H4 (cell line): ENCODE measurements at places on chromosomes 16 and 17. TPM values are rescaled to one million over a fixed set of nuclear protein-coding genes. Genes with fewer than 3 reads are reported as not detected.

GRCh38 chr17:51814521-51814920 lies 344.0 kb downstream of the CA10 start:
- no peak for DNase-seq

- no peak for DNase-seq
Measured at GRCh38 chr16:23682181-23682580, 3.5 kb downstream of the PLK1 start.

DNA sequence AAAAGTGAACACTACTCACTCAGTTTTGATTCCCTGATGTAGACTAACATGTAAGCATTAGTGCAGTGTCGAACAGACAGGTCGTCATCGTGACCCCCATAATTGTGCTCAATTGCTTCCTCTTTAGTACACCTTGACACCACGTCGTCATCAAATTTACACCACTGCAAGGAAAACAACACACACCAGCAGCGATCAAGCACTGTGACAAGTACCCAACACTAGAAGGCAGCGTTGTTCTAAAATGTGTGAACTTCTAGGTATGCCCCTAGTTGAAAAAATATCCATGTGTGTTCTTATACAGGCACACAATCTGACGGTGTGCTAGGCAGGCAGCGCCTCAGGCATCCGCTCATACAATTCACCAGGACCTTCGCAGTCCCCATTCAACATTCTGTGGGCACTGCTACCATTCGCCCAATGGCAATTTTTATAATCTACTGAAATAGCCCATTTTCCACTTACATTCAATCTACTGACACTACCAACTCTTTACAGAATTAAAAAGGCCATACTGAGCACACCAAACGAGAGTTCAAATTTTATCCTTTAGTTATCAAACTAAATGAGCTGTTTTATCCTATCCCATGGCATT lies 23.1 kb downstream of the LITAFD start:
- DNase-seq, result peak; percentile 32

DNA sequence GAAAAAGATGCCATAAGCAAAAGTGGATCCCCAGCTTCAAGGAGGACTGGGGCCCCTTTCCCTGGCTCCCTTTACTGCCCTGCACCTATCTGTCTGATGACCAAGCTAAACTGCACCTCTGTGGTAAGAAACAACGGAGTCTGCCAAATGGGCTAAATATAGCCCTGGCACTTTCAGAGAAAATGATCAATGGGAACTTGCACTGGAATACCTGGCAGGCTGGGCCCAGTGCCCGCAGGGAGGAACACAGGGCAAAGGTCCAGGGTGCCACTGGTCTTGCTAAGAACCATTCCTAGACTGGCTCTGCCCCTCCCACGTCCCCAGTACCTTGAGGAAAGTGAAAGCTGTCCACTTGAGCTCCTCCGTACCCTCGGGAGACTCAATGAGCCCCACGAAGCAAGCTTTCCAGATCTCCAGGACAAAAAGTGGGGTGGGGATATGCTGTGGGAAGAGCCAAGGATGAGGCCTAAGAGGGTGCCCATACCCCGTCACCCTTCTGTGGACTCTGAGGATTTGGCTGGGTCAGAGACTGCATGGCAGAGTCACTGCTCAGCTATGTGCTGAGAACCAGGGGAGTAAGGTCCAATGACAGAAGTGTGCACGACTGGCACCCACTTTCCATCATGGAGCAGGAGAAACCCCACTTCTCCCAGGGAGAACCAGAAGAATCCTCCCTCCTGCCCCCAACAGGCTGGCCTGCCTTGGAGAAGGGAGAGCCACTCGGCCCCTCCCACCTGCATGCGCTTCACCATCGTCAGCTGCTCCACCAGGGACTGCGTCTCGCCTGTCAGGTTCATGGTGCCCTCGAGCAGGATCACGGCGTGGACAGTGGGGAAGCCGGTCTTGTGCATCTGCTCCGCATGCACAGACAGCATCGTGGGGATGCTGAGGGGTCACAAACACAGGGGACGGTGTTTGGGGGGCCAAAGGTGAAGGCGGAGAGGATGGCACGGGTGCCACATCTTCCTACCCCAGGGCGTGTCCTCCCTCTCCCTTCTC lies 17.4 kb downstream of the CSF3 start:
- DNase-seq, result no peak

DNA sequence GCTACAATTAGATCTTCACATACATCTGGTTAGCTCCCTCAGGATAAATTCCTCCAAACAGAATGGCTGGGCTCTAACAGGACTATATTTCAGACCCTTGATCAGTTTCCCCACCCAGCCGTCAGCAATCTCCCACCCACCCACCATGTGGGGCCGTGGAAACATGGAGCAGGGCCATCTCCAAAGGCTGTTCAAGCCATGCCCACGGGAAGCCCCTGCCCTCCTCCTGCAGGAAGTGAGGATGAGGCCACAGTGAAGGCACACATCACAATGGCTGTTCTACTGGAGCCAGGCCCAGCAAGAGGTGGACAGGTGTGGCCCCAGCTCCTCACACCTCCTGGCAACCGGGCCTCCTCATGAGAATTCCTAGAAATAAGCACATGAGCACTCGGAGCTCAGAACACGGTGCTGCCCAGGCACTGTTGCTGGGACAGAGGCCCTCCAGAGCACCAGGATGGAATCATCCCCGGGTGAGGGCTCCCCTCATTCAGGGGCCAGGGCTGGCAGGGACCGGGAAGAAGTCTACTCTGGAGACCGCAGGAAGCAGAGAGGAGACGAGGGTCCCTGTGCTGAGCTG lies at the start of gene LITAFD:
Gene LITAFD (plus strand): TSS at position 311 of the 577 bp plus-strand sequence. CDS start 2,005 bp downstream, outside the sequence.
- no peak for DNase-seq

GRCh38 chr16:78770353-78771091 lies 671.1 kb downstream of the WWOX start:
- peak; percentile 73 for DNase-seq

DNA sequence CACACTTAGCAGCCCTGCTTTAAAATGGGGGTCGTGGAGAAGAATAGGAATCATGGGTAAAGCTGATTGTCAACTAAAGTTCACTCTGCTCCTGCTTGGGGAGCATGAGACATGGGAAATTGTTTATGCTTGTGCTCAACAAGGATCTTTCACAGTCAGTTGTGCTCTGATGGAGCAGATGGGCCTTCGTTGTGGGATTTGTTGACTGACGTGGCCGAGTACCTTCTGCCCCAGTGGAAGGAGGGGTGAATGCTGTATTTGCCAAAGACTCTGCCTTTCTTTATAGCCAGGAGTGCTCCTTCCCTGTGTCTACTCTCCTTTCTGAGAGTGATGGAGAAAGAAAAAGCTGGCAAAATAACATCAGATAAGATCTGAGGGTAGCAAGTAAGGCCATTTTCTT lies 11.4 kb downstream of the ARSG start:
- no peak for DNase-seq

DNA sequence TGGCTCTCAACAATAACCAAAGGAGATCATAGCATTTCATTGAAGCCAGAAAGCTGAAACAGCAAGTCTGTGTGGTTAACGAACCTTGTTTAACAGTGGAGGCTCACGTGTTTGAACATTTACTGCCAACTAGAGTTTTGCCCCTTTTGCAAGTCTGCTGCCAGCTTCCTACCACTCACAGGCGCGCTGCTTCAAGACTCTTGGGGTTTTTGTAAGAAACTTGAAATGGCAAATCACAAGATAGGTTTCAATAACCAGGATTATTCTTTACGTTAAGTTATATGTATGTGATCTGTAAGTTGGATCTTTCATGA lies 1.2 kb downstream of the SNTB2 start:
- DNase-seq, result peak; percentile 70

- DNase-seq, result no peak
Measured at GRCh38 chr16:73052576-73052975, 4.6 kb upstream of the ZFHX3 start.

DNA sequence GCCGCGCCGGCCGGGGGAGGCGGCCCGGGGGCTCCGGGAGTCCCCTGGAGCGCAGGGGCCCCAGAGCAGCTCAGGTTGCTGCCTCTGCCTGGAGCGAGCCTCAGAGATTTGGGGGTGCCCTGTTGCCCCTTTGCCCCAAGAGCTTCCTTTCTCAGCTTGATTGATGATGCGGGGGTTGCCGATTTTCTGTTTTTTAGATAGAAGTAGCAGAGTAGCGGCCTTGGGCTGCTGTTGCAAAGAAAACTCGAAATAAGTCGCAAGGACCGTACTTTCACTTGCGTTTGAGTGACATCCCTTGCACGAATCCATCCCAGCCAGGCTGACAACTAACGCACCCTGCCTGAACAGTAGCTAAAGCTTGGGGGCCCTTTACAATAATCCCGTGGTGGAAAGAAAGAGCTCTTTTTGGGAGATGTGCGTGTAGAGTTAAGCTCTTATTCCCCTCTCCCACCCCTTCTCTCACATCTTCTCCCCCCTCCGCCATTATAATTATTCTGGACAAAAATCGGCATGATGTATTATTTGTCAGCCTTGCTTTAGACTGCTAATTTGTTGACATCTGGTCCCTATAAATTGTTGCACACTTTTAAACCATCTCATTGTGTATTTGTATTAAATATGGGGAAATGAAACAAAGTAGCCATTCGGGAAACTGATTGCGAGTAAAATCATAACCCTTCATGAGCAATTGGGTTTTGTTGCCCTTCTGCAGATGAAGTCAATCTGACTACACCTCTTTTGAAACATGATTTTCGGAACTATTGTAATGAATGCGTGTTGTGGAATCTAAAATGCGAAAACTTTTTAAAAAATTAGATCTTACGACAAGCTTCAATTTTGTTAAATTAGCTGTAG lies 873 bp downstream of the USP10 start:
- no peak for DNase-seq

DNA sequence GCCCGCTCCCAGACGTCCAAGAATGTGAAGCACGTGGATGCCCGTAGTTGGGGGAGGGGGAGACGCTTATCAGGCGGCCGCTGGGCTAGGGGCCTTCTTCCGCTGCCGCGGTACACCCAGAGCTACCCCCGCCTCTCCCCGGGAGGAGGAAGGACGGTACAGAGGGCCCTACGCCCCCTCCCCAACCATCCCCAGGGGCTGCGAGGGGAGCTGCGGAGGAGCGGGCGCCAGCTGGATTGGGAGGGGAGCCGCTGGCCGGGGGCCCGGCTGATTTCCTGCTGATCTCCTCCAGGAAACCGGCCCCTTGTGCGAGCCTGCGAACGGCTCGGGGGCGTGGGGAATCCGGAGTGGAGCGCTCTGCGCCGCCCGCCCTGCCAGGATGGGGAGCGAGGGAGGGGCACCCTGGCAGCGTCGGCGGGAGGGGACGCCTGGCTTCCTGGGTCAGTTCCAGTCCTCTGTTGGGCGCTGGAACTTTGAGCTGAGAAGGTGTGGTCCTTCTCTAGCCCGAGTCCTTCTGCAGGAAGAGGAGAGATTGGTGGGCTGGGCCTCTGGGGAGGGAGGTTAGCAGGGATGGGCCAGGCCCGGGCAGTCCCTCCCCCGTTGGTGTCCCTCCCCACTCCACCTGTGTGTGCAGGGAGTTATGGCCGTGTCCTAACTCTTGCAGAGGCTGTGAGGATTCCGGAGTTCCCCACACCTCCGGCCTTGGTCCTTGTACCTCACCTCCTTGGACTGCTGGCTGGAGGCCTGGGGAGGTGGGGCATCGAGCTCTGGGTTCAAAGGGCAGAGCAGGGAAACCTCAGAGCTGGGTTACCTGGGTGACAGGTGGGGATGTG lies 19.2 kb downstream of the GJD3 start:
- DNase-seq, result peak; percentile 48

GRCh38 chr17:78934681-78935418 lies 9.7 kb upstream of the TIMP2 start:
- DNase-seq, result no peak

- no peak for DNase-seq
Measured at GRCh38 chr17:75878174-75878998, at the start of gene TRIM47. TSS of gene TRIM47 (minus strand) at chr17:75878581. CDS start at chr17:75878548, 33 bp downstream.

- no peak for DNase-seq
Measured at GRCh38 chr17:3847165-3847670, 1.2 kb upstream of the NCBP3 start.

DNA sequence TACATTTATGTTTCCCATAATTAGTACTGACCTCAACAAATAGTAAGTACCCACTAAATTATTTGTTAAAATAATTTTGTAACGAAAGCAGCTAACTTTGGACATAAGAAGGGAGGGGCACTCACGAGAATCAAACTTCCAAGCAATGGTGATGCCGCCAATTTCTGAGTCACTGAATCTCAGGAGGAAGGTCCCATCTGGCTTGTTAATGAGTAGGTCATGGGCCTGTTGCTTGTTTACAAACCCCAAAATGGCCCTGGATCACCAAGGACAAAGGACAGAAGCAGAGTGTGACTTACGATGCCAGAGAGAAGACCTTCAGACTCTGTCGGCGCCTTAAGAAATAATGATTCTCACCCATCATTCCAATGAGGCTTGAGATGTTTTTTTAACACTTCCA lies 15.8 kb upstream of the GHDC start:
- DNase-seq, result no peak

DNA sequence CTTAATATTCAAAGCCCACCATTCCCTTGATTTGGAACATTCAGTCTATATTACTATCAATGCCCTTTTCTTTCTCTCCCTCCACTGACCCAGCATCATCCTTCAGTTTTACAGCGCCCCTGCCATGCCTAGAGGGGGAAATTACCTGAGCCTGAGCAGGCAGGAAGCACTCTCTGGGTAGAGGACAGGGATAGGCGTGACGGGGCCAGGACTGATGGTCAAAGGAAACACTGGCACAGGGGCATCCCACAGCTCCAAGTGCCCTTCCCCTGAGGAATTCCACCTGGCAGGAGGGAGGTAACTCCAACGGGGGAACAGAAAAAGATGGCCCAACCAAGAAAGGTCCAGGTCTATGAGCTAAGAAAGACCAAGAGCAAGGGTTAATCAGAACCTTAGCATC lies 10.0 kb downstream of the CTC1 start:
- no peak for DNase-seq

The ICAM2 gene
- total RNA-seq, result 0.14 TPM in 1 of 2 replicates, not detected in the other

The OSGIN1 gene
- 26.1 and 27.3 TPM in 2 replicates for total RNA-seq
